ENCODE measurements at places on chromosomes 12 and 14.

DNA sequence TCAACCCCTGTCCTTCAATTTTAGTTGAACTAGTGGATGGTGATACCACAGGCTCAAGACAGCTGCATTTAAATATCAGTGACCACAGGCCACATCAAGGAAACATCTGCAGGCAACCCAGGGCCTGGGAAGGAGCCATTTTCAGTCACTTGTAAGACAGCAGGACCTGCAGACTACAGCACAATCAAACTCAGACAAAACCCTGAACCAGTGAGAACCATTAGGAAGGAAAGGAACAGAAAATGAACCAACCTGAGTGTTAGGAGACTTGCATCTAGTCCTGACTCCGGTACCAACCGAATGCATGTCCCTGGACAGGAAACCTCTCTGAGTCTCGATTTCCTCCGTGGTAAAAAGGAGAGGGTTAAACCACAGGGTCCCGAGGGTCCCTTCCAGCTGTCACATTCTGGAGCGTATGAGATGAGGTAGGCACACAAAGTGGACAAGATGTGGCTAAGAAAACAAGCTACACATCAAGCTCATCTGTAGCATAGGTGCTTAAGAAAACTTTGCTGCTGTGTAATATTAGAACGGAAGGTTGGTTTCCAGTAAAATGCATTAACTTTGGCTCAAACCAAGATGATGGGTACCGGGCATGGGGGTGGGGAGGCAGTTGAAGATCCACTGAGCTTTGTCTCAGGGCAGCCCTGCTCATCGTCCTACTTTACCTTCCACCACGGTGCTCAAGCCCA lies 1.6 kb upstream of the CDKN1B start:
- no peak for DNase-seq

DNA sequence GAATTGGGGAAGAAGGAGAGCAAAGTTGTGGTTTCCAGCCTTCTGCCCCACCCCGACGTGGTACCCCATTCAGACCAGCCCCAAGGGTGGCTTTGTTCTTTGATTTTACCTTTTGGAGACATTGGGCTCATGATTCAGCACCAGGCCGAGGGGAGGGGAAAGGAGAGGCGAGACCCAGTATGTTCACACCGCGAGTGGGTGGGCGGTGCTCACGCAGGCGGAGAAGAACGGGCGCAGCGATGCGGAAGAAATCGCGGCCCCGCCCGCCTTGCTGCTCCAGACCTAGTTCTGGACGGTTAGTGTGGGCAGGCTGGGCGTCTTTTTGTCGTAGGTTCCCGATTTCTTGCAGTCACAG lies 963 bp downstream of the ATL1 start:
- DNase-seq: peak; percentile 81

- DNase-seq: no peak
Measured at GRCh38 chr12:25594376-25594775, 41.3 kb upstream of the LMNTD1 start.

DNA sequence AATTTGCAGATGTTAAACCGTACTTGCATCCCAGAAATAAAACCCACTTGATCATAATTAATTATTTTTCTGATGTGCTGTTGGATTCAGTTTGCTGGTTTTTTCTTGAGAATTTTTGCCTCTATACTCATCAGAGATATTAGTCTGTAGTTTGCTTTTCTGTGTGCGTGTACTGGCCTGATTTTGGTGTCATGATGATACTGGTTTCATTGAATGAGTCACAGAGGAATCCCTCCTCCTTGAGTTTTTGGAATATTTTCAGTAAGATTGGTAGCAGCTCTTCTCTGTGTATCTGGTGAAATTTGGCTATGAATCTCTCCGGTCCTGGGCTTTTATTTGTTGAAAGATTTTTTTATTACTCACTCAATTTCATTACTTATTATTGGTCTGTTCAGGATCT lies 100.4 kb upstream of the PMCH start:
- no peak for DNase-seq

All from posterior cingulate gyrus (tissue), 11 donors.